Stimulated activated CD4-positive, alpha-beta T cell treated with anti-CD3 and anti-CD28 coated beads, TNF-alpha, amount 100 ng/mL, for 24 hours (primary cell): ENCODE measurements at places on chromosomes 11 and 22.
A peak's percentile ranks its signal among the peaks of the same experiment; 100 is the strongest.

- no peak for DNase-seq
Observed at GRCh38 chr22:46010951-46011626, 34.1 kb upstream of the WNT7B start.

DNA sequence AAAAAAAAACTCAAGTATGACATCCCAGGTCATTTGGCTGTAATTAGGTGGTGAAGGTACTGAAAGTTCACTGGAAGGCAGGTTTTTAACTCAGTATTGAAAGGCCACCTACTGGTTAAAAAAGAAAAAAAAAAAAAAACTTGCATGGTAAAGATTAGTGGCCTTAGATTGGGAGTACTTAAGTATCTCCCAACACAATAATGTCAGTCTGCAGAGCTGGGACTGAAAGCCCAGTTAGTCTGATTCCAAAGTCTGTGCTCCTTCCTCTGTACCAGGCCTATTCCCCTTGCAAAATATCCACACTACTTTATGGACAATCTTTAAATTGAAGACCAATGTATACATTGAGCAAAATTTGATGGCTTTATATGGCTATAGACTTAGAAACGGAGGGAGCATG, 85.5 kb downstream of the NOX4 start:
- no peak for DNase-seq

DNA sequence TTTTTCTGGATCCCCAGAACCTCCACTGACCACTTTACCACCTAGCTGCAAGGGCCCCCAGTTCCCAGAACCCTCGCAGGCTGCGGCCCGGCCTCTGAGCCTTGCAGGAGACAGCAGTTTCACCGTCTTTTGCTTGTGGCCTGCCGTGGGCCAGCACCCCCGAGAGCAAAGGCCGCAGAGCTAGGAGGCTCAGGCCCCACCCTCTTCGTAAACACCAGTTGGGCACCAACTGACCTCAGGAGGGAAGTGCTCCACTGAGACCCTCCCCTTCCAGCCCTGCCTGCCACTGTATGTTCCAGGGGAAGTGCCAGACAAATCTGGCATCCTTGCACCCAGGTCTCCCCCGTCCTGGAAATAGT, 23.4 kb upstream of the CREB3L1 start:
- DNase-seq = no peak

- no peak for DNase-seq
Observed at GRCh38 chr11:2584812-2585565, 114.8 kb downstream of the KCNQ1OT1 start.

- DNase-seq = no peak
Observed at GRCh38 chr11:3990406-3990805, 104.2 kb upstream of the RRM1 start.

DNA sequence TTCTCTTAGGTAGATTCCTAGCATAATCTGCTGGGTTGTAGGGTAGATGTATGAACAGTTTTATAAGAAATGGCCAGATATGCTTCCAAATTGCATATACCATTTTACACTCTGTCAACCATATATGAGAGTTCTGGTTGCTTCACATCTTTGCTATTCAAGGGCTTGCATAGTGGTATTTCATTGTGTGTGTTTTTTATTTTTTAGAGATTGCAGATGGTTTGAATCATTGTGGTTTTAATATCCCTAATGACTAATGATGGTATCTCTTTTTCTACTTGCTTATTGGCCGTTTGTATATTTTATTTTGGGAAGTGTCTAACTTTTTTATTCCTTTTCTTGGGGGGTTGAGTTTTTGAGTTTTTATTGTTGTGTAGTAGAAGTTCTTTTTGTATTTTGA, 26.9 kb downstream of the RNF214 start:
- no peak for DNase-seq

DNA sequence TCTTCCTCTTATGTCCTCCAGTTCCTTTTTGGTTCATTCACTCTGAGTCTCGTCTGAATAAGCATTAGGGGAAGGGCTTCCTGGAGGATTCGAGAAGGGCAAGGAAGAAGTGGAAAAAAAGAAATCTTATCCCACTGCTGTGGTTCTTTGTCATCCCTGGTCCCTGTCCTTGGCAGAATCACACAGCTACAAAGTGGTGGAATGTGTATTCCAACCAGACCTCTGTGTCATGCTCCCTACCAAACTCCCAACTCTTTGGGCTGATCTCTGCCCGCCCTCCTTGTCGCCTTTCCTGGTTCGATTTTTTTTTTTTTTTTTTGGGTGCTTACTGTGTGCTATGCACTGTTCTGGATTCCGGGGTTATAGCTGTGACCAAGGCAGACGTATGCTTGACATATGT, 61.0 kb downstream of the TEAD1 start:
- DNase-seq = no peak

DNA sequence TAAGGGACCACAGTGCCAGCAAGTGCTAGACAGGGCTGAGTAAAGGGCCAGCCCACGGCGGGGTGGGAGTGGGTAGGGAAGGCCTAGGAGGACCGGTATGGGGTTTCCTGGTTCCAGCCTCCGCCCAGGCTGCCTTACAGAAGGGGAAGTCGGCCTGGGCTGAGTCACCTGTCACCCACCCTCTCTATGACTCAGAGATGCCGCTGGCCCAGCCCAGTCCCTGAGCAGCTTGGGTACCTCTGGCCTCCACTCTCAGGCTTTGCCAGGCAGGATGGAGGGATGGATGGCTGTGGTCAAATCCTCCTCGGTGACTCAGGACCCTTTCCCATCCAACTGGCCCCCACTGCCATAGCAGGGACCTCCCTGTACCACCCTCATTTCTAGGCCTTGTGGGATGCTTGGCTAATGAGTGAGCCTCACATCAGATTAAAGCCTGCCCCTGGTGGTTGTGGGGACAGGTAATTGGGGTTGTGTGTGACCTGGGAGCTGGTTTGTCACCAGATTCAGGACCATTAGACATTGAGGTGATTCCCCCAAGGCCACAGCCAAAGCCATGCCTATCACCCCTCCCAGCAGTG, 13.9 kb downstream of the SLC35E4 start:
- peak; percentile 77 for DNase-seq

DNA sequence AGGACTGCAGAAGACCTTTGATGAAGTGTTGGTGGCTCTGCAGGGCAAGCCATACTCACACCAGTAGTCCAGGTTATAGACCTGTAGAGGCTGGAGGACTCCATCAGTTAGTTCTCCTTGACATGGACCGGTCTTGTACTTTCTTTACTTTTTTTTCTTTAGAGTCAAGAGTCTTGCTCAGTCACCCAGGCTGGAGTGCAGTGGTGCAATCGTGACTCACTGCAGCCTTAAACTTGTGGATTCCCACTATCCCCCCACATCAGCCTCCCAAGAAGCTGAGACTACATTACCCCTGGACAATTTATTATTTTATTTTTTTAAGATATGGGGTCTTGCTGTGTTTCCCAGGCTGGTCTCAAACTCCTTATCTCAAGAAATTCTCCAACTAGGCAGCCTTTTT, 49.6 kb upstream of the E2F8 start:
- no peak for DNase-seq

- DNase-seq = no peak
Observed at GRCh38 chr22:44550711-44551491, 52.9 kb upstream of the RTL6 start.

DNA sequence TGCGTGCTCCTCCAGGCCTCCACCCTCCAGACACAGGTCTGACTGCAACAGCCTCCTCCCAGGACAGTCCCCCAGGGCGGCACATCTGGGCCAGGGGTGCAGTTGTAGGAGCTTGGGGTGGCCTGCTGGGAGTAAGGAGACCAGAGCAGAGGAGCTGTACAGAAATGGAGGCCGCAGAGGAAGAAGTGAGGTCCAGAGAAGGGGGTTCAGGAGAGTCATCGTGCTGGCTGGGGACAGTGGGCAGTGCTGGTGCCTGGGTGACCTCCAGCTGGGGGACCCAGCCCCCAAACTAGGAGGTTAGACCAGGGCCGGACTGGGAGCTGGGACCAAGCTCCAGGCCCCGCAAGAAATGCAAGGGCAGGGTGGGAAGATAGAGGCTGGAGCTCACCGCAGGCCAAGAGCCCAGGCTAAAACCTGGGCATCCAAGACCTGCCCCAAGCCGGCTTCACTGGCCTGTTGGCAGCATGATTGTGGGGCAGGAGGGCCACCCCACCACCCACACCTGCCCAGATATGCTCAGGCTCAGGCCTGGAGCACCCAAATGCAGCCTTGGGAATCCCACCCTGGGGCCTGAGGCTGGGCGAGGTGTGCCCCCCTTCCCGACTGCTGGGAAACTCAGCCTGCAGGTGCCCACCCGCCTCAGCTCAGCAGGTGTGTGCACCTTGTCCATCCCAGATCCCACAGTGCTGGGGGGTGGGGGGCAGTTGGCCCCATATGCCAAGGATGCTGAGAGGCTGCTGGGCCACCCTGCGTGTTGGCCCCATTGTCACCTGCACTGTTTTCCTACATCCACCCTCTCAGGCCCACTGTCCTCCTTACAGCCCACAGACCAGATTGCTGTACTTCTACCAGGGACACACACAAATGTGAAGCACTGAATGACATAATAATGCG, 96.9 kb downstream of the MORC2 start:
- no peak for DNase-seq

DNA sequence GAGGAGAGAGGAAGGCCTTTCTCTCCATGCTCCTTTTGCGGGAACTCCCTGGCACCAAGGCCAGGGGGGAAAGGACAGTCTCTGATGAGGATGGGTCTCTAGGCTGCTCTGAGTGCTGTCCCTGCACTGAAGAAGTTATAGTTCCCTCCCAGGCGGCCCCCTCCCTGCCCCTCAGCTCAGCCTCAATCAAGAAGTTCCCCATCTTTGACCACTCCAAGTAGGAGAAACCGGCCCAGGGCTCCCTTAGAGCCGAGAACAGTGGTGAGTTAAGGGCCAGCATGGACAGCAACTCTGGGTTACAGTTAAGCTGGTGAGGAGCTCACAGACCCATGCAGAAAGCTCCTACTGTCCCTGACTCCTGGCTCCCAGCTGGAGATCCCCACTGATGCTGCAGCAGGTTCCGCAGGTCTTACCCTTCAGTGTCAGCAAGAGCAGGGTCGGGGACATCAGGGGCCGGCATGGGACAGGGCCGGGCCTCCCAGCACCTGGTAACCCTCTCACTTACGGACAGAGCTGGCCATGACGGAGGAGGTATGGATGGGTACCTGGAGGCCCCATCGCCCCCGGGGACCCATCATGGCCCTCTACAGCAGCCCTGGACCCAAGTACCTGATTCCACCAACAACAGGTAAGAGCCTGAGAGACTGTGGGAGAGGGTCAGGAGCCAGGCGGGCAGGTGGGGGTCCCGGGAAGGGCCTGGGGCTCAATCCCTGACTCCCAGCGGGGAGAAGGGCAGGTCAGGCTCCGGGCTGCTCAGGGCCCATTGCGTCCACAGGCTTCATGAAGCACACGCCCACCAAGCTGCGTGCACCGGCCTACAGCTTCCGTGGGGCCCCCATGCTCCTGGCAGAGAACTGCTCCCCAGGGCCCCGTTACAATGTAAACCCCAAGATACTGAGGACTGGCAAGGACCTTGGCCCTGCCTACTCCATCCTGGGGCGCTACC, 4.2 kb downstream of the SCGB1C1 start:
- no peak for DNase-seq

- DNase-seq = no peak
Observed at GRCh38 chr11:12606597-12606996, 67.6 kb upstream of the TEAD1 start.

DNA sequence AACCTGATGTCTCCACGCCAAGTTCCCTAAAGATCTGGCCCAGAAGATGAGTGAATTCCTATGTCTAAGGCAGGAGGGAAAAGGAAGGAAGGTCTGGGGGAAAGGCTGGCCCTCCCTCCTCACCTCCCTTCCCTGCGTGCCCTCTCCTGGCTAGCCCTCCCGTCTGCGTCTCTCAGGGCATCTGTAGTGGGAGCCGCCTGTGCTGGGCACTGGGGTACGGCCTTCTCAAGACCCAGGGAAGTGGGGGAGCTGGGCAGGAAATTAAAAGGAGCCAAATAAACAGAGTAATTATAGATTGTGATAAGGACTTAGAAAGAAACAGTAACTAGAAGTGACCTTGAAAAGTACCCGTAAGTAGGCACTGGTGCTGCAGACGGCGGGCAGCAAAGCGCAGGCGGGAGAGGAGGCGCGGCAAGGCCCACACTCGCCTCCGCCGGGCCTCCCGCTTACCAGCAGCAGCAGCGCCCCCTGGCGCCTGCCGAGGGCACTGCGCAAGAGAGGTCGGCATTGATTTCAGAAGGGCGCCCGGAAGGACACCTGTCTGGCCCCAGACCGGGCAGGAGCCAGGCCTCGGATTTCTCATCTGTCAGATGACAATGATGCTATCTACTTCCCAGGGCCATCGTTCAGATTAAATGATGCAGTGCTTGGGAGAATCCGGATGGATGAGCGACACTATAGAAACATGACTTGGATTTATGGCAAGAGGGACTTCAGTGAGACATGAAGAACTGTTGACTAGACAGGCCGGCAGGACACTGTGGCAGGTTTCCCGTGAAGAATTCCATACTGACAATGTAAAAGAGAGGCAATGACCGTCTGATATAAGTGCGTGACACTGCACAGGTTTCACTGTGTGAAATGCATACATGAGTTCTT, 7.3 kb downstream of the KCNJ1 start:
- DNase-seq = peak; percentile 62

DNA sequence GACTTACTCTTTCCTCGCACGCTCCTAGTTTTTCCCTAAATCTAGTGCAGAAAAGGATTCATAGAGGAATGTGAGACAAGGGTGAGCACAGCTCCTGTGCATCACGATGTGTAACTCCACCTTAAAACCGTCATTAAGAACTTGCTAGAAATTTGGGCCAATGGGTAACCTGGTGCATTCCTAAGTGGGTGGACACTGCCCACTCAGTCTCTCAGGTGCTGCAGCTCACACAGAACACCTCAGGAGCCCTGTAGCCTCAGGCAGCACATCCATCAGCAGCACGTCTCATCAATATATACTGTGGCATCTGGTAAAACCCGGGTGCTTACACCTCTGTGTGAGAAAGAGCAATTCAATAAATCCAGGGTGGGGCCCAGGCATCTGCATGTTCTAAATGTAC, 12.4 kb downstream of the POU2AF3 start:
- DNase-seq = no peak

- peak; percentile 3 for DNase-seq
Observed at GRCh38 chr22:32985899-32986765, 72.0 kb downstream of the SYN3 start.

GRCh38 chr22:45648301-45649117, 23.1 kb upstream of the ATXN10 start:
- no peak for DNase-seq

- DNase-seq = no peak
Observed at GRCh38 chr11:107908211-107908610, 20.0 kb upstream of the RAB39A start.

- DNase-seq = no peak
Observed at GRCh38 chr22:27959335-27960090, 40.5 kb upstream of the PITPNB start.

DNA sequence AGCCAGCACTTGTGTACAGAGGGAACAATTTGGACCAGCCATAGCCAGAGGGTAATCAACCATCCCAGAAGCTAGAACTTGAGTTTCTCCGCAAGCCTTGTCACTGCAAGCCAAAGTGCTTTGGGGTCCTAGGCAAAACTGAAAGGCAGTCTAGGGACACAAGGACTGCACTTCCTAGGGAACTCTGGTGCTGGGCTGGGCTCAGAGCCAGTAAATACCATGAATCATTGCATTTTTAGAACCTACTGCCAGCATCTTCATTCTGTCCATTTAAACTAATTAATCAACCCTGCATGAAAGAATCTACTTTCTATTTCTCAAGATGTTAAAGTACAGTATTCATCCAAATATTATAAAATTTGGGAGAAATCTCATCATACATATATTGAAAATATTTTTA, 20.0 kb downstream of the PATE3 start:
- no peak for DNase-seq

GRCh38 chr11:111602865-111603610, 789 bp downstream of the SIK2 start:
- no peak for DNase-seq

GRCh38 chr11:121652971-121653370, 200.2 kb upstream of the SORL1-AS1 start:
- no peak for DNase-seq

GRCh38 chr11:2450321-2451041, 5.7 kb downstream of the KCNQ1 start:
- DNase-seq = no peak
